ENCODE measurements at places on chromosomes 6 and 20.

GRCh38 chr20:35726842-35727711 lies 15.0 kb downstream of the RBM39 start:
- DNase-seq = no peak

DNA sequence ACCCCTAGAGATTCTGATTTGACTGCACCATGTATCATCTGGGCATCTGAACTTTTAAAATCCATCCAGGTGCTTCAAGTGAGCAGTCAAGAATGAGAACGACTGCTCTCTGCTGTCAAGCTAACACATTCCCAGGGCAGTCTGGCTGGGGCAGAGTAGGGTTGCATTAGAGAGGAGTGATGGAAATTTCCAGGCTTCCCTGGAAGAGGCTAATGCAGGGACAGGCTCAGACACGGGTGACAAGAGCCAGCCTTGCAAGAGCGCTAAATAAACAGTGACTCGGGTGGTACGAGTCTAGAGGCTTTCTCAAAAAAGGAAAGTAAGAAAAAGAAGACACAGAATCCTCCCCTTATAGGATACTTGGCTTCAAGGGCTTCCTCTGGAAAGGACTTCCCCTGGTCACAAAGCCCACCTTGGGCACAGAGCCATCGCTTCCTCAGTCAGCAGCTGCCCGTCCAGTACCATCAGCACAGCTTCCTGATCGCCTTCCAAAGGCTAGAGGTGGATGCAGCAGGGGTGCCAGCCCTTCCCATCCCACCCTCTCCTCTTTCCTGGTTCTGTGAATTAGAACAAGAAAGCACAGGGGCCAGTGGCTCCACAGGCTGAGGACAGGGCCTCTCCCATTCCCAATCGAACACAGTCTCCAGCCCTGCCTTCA lies 177.4 kb upstream of the RREB1 start:
- DNase-seq = no peak

DNA sequence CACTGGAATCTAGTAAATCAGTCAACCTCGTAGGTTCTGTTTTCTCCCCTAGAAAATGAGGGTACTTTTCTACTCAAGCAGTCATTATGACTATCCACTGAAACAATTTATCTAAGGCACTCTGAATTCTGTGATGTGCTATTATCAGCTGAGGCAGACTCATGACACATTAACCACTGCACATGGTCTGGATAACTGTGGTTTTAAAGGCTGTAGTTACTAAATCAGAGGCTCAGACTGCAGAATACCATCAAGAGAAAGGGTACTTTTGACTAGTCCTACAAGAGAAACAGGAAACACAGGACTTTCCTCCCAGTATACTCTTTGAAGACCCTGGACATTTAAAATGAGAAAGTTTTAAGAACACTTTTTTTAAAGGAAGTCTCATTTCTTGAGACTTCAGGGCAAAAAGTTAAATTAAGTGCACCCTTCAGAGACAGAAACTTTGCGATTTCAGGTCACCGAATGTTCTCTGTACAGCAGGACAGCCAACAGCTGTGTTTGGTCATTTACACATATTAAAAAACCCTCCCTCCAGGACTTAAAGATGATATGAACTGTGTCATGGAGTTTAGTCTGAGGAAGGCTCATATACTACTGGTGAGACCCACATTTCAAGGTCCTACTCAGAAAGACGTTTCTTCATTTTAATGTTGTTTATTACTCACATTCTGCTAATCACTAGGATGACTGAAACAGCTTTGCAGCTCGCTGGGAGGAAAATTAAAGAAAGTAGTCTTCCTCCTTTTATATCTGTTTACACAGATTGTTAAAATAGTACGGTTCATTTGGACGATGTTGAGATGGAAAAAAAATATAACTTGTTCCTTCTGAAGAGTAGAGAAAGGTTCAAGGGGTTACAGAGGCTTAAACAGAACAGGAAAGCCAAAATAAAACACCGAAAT lies 19.9 kb downstream of the ATXN1 start:
- no peak for DNase-seq

DNA sequence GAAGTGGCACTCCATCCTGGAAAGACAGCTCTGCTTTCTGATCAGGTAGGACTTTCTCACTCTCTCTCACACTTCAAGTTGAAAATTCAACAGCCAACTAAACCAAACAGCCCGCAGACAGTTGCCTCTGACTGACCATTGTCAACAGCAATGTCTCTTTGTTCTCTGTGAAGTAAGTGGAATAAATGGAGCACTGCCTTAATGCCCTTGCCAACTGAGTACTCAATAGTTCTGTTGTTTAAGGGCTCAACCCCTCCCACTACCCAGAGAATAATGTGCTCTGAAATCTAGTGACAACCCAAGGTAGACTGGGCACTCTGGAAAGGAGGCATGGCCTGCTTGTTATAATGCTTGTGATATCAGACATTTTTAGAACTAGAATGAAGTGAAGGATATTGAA lies 16.8 kb upstream of the BCLAF1 start:
- no peak for DNase-seq

DNA sequence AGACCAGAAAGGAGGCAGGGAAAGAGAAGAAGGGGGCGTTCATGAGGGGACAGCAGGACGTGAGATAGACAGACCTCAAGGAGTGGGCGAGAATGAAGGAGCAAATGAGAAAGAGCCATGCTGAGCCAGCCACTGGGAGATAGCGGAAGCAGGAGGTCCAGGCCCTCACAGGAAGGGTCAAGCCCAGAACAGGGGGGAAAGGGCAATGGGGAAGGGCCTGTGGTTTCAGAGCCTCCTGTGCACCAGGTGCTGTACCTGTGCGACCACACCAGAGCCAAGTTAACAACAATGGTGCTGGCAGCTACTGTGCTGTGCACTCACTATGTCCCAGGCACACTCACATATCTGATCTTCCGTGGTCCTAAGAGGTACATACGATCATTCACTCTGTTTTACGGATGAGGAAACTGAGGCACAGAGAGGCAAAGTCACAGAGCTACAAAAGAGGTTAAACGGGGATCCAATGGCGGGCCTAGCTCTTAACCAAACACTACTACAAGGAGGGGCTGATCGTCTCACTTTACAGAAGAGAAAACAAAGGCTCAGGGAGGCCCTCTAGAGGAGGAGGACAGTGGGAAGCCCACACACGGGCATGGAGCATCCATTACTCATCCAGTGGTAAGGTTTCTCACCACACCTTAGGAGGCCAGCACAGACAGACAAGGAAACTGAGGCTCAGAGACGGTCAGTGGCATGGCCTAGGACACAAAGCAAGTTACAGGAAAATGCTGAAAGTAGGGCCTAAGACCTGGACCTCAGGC lies 129.1 kb downstream of the PREX1 start:
- DNase-seq = no peak

DNA sequence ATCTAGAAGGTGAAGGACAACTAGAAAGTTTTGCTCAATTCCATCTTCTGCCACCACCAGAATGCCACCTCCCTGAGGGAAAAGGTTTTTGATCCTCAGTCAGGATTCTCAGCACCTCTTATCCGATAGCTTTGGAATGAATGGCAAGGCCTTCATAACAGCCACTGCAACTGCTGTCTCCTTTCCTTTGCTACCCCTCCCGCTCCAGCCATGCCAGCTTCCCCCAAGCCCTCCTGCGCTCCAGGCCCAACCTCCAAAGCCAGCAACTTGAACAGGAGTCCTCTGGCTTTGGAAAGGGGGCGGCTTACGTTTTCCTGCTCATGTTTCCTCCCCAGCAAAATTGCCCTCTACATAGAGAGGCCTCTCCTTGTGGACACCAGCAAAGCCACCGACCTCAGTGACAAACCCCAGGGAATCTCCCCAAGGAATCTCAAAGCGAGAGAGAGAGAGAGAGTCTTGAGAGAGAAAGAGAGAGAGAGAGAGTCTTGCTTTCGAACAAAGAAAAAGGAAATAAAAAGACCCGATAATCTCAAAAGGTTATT lies 420 bp upstream of the BTN2A1 start:
- no peak for DNase-seq

GRCh38 chr20:48292806-48293205 lies 507.5 kb upstream of the SULF2 start:
- no peak for DNase-seq

Measured in activated T-cell treated with anti-CD3 and anti-CD28 coated beads for 4 hours (primary cell).